ENCODE measurements at places on chromosomes 3 and 15.

DNA sequence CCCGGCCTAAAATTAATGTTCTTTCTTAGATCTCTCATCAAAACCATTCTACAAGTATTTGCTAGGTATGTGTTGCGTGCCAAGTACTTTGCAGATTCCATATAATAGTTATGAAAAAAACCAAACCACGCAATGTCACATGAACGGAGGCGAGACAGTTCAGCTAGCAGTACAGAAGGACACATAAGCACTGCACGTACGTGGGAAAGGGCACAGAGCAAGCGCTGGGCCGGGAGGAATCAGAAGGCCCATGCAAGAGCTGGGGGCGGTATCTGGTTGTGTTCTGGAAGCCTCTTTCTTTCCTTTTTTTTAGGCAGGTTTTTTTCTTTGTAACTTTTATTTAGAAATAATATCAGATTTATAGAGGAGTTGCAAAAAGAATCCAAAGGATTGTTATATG, 11.3 kb downstream of the PDIA5 start:
- DNase-seq = no peak

- DNase-seq = no peak
Measured at GRCh38 chr15:94293411-94294402, 62.3 kb downstream of the MCTP2 start.

- no peak for DNase-seq
Measured at GRCh38 chr15:49621401-49621811, 558 bp downstream of the DTWD1 start.

DNA sequence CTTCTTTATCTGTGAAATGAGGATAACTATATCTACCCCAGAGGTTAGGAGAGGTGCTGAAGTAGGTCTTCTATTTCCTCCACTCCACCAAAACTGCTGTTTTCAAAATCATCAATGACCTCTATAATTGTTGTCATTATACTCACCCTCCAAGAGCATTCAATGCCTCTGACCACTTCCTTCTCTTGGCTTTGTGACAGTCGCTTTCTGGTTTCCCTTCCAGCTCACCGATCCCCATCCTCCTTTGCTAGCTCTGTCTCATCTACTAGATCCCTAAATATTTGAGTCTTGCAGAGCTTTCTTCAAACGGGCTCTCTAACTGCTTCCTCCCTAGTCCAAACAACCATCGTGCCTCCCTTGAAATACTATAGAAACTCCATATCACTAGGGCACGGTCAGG, 153.5 kb downstream of the RPLP1 start:
- no peak for DNase-seq

GRCh38 chr3:48601622-48601994, 6.5 kb upstream of the COL7A1 start:
- no peak for DNase-seq

DNA sequence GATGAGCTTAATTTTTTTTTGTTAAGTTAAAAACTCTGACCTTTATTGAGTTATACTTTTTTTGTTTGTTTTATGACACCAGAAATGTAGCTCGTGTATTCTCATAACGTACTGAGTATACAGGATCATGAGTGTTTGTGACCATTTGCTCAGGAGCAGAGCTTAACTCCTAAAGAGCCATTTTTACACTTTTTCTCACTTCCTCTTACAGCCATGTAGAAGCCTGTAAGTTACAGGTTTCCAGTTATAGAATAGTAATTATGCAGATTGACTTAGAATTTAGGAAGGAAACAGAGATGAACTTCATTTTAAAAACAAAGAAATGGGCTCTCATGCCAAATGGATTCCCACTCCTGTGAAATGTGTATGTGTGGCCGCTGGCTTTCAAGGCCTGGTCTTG, 151.7 kb downstream of the MCTP2 start:
- no peak for DNase-seq

DNA sequence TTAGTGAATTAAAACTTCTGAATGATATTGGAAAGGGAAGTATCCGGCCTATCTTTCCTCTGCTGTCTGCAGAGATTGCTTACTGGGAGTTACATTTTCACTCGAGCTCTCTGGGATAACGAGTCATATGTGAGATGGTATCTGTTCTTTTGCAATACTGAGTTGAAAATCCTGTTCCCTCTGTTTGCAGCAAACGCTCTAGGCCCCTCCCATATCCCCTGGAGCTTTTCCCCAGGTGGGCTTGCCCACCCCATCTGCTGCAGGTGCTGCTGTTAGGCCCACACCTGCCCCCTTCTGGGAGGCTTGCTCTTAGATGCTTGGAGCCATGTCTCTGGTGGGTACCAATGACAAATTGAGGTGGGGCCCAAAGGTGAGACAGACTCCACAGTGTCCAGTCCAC, 42.7 kb upstream of the MTMR10 start:
- no peak for DNase-seq

DNA sequence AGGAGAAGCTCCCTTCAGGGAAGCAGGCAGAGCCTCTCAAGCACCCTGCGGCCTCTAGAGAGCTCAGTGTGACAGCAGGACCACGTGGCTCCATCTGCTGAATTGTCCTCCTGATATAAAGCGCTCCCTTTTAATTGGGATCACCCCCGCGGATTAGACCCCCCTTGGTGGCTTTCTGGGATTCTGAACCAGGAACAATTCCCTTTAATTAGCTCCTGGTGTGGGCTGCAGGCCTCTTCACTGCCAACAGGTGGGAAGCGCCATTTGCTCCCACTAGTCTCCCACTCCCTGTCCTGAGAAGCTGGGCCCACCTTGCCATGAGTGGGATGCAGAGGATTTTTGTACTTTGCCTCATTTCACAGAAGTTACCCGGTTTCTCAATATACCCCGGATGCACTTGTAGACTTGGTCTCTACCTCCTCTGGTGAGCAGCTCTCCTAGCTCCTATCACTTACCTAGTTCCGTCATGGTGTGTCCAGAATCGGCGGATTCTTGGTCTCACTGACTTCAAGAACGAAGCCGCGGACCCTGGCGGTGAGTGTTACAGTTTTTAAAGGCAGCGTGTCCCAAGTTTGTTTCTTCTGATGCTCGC, 592 bp downstream of the PGPEP1L start:
- DNase-seq = no peak

DNA sequence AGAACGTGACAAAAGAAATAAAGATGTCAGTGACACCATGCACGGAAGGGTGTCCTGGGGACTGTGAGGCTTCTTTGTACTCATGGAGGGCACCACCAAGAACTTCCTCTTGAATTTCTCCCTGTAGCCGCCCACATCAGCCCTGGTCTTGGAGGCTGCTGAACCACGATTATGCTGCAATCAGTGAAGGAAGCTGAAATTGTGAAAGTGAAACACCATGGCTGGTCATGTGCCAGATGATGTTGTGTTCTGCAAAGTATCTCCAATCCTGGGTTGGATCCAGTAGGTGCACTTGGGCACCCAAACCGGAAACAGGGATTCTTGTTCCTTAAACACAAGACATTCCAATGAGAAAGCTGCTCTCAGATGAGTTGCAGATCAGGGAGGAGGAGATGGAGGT, 104.4 kb upstream of the GOLGA6L6 start:
- peak; percentile 90 for DNase-seq

DNA sequence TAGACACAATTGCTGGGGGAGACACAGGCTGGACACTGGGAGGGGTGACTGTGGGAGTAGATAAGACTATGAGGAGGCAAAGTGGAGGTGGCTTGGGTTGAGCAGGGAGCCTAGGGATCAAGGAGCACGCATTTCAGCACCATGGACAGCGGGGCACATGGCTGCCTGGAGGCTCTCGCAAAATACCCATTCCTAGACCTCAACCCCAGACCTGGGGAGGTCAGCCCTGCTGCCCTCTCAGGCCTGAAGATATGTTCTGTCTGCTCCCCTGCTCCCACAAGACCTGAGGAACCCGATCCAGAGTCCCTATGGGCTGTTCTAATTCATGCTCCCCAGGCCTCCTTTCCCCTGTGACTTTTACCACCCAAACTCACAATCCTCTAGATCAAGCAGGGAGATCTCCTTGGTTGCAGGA, 16.0 kb upstream of the CPEB1 start:
- DNase-seq = no peak

GRCh38 chr3:125035217-125035616, 20.6 kb downstream of the HEG1 start:
- no peak for DNase-seq

GRCh38 chr3:9214599-9214998, 34.8 kb downstream of the SRGAP3 start:
- DNase-seq = no peak

DNA sequence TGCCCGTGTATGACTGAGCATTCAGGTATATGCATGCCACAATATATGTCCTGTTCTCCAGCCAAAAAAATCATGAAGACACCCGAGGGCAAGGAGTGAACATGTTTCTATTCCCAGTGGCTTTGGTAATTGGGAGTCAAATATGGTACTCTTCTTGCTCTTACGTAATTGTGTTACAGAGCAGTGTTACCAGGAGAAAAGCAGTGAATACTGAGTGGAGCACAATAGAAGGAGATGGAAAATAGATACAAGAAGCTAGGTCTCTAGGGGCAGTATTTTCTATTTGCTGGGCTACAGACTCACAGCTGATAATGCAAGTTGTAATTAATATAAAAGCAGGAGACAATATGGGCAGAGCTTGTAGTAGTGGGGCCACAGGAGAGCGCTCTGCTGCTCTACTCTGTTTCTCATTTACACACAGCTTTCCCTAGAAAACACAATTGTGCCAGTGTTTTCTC, 13.2 kb downstream of the MEIS2 start:
- DNase-seq = no peak

- no peak for DNase-seq
Measured at GRCh38 chr3:59998058-59998457, 948.2 kb upstream of the CFAP20DC start.

DNA sequence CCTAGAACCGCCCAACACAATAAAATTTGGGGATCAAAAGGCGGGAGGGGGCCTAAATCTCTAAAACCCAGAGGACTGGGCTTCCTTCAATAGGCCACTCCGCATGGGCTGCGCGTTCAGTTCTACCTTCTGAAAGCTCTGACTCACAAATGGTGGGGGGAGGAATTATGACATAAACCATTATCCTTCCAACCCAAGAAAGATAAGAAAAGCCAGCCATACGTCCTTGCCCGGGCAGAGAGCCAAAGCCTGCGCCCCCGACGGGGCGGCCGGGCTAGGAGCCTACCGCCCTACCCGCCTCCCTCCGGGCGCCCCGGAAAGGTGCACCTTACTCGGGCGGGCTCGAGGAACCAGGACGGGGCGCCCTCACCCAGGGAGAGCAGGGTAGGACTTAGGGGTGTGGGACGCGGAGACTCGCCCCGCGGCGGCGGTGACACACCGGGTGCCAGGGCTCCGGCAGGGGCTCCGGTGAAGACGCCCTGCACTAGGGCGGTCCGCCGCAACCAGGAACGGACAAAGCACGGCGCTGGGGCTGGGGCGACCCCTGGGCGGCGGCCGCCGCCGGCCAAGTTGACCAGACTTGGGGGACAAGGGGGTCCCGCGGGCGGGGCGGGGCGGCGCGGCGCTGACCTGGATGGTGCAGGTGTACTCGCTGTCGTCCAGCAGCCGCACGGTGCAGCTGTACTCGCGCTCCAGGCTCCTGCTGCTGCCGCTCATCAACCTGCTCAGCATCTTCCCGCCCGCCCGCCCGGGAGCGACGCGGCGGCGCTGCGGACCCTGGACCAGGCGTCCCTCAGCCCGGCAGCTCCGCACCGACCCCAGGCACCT, 534 bp downstream of the FRMD5 start:
- peak; percentile 51 for DNase-seq

DNA sequence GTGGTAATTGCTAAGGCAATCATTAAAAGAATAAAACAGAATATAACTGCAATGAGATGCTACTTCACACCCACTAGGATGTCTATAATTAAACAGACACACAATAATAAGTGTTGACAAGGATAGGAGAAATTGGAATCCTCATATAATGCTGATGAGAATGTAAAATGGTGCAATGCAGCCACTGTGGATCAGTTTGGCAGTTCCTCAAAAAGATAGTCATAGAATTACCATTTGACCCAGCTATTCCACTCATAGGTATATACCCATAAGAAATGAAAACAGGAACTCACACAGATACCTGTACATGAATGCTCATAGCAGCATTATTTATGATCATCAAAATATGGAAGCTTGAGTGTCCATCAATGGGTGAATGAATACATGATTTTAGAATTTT, 9.6 kb upstream of the RNF111 start:
- no peak for DNase-seq

- DNase-seq = no peak
Measured at GRCh38 chr3:148605521-148605920, 92.2 kb upstream of the AGTR1 start.

DNA sequence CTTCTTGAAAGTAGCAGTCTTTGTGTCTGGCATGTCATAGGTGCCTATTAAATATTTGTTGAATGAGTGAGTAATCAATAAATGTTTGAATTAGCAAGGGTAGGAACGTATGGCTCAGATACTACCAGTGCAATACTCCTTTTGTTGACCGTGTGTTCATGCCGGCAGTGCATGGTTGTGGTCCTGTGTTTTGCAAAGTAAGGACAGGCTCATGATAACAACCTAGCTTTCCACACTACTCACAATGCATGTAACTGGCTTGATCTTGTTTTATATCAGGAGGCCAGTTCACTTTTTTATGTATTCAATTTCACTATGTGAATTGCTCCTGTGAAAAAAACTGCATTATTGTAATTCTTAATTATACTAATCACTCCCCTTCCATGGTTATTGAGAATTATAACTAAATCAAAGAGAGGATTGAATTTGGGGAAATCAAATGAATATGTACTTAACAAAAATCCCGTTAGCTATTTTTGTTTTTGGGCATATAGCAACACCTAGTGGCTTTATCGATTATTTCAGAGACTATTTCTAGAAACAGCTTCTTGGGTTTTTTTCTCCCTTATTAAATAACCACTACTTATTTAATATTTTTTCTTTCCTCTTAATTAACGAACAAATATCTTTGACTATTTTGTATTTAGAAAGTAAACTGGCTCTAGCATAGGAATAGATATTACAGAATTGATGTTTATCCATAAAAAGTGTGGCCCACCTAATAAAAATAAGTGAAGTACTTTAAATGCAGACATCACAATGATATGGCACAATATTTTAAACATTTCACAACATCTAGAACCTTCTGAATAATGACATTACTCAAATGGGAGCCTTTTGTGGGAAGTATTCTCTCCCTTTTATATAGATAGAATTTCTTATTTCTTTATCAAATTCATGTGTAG, 218.5 kb downstream of the BBX start:
- no peak for DNase-seq

- DNase-seq = no peak
Measured at GRCh38 chr3:31197941-31198340, 303.5 kb upstream of the GADL1 start.

DNA sequence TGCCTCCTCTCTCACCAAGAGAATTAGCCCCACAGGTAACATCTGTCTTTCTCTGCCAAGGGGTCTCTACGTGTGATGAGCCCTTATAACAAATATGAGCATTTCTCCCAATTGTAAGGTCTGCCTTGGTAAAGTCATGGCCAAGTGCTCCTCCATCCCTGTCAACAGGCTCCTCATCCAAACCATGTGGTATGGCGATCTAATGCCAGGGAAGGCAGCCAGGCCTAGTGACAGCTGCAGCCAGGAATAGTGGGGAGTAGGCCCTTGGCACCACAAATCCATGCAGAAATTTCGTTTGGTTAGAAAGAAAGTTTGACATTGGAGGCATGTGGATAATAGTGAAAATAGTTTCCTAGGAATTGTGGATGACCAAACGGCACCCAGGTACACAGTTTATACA, 4.7 kb upstream of the LRTM1 start:
- no peak for DNase-seq

GRCh38 chr3:67647390-67647878, 7.0 kb downstream of the SUCLG2 start:
- no peak for DNase-seq
